CD14-positive monocyte (primary cell): ENCODE measurements at places on chromosomes 12 and 14.

DNA sequence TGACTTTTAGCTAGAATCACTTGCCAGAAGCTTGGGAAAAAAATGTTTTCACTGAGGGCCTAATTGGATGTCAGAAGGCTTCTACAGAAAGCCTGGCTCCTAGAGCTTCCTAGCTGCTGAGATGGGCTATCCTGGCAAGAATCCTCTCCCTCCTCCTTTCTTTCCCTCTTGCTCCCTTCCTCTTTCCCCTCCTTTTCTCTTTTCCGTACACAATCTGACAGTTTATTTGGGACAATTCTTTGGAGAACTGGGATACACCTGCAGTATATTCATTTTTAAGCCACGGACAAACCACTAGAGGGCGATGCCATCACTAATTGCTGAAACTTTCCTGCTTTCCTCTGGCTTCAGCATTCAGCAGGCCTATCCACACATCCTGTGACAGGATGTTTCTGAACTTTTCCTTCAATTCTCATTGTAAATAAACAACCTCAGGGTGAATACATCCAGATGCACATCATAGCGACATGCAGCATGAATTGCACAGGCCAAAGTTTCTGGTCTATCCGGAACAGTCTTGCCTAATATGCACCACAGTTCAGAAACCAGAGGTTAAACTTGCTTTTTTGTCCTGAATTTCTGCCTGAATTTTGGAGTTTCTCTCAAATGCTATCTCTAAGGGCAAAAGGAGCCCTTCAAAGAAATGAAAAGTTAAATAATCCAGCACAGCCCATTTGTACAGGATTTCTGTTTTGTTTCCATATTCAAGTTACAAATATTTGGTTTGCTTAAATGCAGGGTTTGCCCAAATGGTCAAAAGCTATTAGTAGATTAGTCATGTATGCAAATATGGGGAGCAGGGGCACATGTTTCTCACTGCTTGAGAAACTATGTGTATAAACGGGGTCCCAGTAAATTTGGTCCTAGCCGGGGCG, 142.8 kb downstream of the PAWR start:
- no peak for DNase-seq

GRCh38 chr12:105474672-105475071, 144.2 kb downstream of the C12orf75 start:
- no peak for DNase-seq

DNA sequence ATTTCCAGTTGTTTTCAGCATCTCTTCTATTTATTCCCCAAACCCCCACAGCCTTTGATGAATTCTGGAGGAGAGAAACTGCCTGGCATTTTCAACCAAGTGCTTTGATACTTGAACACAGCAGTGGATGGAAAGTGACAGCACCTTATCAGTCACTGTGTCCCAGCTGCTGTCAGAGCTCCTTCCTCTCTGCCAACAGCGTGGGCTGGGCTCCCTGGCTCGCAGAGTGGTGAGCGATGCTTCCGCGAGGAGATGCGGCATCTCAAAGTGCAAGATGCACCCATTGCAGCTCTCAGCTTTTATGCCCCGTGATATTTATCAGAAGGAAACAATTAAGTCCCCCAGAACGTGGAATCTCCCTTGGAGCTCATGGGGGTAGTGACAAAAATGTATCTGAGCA, 72.6 kb upstream of the TCL1A start:
- no peak for DNase-seq

GRCh38 chr14:87908550-87908949, 84.4 kb downstream of the GALC start:
- no peak for DNase-seq

GRCh38 chr12:47891356-47891755, 13.4 kb downstream of the VDR start:
- DNase-seq, result no peak
